Astrocyte of the spinal cord (primary cell): ENCODE measurements at places on chromosomes 3 and 15.
A peak's percentile ranks its signal among the peaks of the same experiment; 100 is the strongest.

DNA sequence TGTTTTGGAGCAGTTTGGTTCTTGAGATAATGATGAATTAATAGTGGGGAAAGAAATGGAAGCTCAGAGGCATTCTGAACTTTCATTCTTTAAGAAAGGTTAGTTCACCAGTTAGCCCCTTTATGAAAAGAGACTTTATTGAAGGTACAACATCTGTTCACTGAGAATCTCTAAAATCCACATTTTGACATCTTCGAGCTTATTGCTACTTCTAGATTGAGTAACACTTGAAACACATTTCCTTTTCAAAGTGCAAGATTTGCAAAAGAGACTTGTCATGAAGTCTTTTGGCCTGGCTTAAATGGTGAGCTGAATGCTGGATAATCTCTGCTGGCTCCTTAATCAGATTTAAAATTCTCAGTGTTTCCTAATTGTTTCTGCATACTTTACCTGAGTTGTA is 42.3 kb downstream of the RAB8B start:
- no peak for DNase-seq

- DNase-seq, result no peak
These were observed 44.9 kb downstream of the PRR23E start for GRCh38 chr3:127237835-127238234.

DNA sequence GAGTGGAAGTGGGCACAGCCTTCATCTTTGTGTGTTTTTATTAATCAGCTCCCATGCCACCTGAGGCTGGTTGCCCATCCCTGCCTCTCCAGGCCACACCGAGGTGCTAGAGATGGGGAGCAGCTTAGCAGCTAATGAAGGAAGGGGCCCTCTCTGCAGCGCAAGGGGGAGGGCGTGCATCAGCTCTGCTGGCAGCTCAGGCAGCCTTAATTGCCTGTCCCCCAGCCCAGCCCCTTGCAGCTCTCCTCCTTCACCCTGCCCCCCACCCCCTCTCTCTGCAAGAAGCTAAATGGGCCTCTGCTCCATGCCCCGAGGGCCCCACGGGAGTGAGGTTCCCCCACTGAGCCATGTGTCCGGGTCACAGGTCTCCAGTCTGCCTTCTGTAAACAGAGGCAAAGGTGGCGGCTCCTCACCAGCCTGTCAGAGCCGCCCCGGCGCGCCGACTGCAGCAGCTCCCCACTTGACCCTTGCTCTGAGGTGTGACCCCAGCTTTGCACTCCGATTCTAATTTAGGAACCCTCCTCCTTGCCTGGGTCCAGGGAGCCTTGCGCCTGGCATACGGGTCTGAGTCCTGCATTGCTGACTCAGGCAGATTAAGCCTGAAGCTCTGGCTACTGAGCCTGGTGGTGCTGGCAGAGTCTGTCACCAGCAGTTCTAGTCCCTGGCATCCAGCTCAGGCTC is 27.9 kb upstream of the NTRK3 start:
- no peak for DNase-seq

GRCh38 chr3:18444595-18445400 is 19.7 kb upstream of the SATB1 start:
- DNase-seq, result peak; percentile 56

DNA sequence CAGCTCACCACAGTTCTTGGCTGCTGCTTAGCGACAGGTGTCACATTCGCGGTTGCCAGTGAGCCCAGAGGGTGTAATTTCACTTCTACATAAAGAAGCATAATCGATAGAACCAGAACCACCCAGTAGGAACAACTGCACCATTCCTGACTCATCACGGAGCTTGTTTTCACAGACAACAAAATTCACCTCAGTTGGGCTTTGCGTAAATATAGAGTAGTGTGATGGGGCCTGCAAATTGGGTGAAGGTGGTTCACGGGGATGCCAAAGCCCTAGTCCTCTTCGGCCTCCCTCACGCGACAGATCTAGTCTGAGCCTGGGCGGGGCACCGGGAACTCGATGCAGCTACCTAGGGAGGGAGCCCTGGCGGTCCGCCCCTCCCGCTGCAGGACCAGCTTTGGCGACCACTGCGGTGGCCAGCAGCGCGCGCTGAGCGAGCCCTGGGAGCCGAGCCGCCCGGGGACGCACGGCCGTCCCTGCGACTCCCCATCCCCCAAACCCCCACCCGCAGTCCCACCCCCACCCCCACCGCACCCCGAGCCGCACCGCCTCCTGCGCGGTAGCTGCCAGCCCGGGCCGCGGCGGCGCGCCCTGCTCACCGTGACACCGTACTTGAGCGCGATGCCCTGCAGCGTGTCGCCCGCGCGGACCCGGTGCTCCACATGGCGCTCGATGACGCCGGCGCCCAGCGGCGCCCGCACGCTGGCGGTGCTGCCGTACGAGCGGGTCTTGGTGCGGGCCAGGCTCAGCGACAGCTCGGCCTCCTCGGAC is 519 bp downstream of the LYSMD2 start:
- no peak for DNase-seq

- DNase-seq, result no peak
These were observed 688.7 kb downstream of the TUSC7 start for GRCh38 chr3:117398141-117398899.

DNA sequence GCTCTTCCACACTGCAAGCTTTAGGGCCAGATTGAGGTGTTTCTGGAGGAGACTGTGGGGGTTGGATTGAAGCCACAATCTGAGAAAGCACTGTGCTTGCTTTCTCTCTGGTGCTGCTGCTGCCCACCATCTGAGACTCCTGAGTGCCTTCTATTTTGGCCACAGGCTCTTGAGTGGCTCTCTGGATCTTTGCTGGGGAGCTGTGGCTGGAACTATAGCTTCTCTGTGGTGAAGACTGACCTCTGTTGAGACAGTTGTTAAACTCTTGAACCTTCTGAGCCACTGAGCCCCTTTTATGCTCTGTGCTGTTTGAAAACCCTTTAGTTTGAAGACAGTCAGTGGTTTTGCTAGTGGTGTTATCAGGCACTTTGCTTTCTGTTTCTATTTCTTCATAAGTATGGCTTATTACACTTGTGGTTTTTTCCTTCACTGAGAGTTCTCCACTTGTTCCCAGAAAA is 108.7 kb upstream of the TSPAN3 start:
- no peak for DNase-seq

GRCh38 chr15:81923561-81924350 is 122.1 kb downstream of the MEX3B start:
- DNase-seq, result no peak

GRCh38 chr3:122014741-122015140 is 7.3 kb downstream of the ILDR1 start:
- DNase-seq, result no peak

DNA sequence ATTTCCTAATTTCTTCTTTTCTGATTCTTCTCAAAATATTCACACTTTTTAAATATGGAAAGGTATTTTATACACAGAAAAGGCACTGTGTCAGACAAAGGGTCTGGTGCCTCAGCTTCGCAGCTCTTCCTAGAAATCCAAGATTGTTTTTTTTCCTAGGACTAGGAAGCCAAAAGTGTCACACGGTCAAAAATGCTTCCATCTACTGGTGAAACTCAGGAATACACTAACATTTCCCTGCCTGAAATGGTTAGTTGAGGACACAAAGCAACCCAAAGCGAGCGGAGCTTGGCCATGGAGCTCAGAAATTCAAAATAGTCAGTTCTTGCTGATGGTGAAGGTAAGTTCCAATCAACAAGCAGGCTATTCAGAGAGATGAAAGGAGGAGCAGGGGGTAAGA is 426.5 kb upstream of the RASGRP1 start:
- DNase-seq, result peak; percentile 51

GRCh38 chr15:70418943-70419342 is 321.2 kb upstream of the TLE3 start:
- DNase-seq, result no peak

- peak; percentile 23 for DNase-seq
These were observed 293.1 kb upstream of the CHRM5 start for GRCh38 chr15:33675246-33675645.

DNA sequence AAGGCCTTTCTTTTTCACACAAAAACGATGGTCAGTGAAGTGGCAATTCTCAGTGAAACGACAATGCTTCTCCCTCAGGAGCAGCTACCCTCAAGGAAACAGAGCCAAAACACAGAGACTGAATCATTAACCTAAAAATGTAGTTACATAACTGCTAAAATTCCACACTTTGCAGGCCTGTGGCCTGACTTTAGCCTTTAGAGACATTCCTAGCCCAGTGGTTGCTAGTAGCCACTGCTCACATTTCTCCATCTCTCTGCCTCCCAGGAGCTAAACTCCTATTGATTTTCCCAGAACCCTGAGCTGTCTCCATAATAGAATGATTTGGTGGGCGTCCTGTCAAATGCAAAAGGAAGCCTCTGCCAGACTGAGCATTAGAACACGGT is 630.1 kb upstream of the KCNMB2 start:
- peak; percentile 93 for DNase-seq

DNA sequence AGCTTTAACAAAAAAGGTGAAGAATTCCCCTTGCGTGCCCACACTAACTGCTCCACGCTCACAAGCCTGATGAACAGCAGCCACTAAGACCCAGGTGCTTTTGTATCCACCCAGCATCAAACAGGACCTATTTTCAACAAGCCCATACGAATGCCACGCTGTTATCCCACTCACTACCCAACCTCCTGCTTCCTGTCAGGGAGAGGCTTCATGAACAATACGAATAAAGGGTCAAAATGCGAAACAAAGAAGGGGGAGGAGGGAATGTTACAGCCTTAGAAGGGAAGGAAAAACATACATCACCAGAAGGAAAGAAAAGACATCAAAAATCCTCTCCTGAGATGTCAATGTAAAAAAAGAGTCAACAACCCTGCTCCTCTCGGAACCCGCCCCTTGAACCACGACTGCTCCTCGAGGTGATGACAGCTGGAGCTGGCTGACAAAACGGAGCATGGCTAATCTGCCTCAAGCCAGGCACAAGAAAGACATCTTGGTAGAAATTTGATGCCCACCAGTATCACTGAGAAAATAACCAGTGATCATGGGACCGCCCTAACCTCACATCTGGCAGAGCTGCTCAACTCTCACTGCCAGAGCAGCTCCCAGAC is 9.7 kb downstream of the ERC2 start:
- no peak for DNase-seq

GRCh38 chr15:92158426-92158825 is 235.3 kb upstream of the ST8SIA2 start:
- no peak for DNase-seq

GRCh38 chr3:41920406-41920965 is 41.4 kb downstream of the ULK4 start:
- DNase-seq, result no peak

DNA sequence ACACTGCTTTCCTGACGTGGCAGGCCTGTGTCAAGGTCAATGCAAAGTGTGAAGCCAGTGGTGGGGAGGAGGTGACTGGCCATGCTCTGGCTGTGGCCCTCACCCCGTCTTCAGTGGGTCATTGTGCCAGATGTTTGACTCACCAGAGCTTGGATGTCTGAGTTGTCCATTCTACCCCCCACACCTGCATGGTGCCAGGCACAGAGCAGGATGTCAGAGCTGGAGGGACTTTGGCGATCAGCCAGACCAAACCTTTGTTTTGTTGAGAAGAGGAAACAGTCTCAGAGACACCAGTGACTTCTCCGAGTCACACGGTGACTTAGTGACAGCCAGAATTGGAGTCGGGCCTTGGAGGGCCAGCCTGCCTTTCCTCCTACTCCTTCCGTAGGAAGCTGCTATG is 49.5 kb downstream of the SMAD6 start:
- no peak for DNase-seq

- no peak for DNase-seq
These were observed 19.4 kb upstream of the EDEM1 start for GRCh38 chr3:5168110-5168509.

DNA sequence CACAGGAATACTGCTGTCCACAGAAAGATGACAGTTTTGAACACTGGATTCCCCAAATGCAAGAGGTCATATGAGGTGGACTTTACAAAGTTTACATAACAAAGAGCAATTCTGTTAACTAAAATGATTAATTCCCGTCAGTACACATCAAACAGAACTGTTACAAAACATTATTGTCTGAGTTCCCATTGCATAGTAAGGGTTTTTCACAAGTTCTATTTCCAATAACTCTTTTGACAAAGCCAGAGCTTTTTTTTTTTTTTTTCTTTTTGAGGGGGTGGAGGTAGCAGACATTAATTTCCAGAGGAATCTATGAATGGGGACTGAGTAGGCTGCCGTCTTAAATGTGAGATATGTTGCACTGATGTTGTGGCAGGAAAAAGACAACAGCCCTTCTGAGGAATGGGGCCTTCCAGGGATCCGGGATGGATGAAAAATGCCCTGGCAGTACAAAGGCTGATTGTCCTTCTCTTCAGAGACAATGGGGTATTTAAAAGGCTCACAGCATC is 178.1 kb upstream of the KBTBD8 start:
- DNase-seq, result no peak

DNA sequence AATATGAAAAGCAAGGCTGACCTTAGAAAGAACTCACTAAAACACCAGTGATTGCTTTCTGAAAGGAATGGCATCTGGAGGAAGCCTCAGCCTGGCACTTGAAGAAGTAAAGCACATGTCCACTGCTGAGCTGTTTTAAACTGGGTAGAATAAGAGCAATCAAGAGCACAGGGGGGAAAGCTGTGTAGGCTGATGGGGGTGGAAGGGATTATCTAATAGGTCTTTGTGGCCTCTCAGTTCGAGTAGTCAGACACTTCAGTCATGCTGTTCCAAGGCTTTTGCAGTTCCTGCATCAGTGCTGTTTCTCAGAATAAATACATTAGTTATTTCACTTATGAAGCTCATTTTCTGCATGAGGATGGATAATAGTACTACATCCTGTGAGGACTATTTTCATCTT is 22.6 kb downstream of the CCDC191 start:
- DNase-seq, result no peak

- DNase-seq, result peak; percentile 66
These were observed 58.2 kb downstream of the PHLDB2 start for GRCh38 chr3:111917300-111917699.
